ENCODE measurements at places on chromosomes 7 and 10.

- no peak for DNase-seq
Measured at GRCh38 chr10:86062198-86062550, 304.4 kb downstream of the GRID1 start.

GRCh38 chr7:95960706-95961244 lies 188.4 kb downstream of the DYNC1I1 start:
- no peak for DNase-seq

DNA sequence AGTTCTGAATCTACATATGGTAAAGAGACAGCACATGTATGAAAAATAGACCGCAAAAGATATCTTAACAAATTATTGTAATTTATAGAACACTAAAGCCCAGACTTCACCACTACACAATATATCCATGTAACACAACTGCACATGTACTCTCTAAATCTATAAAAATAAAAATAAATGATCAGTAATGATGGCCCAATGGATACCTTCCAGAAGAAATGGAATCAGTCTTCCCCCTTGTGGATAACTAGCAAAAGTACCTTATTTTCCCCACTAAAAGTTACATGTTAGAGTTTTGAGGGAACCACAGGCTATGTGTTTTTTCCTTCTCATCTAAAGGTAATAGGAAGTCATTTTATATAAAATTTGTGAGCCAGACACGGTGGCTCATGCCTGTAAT lies 25.7 kb downstream of the C7orf25 start:
- DNase-seq, result no peak

GRCh38 chr10:126843299-126843934 lies 61.8 kb upstream of the DOCK1 start:
- no peak for DNase-seq

DNA sequence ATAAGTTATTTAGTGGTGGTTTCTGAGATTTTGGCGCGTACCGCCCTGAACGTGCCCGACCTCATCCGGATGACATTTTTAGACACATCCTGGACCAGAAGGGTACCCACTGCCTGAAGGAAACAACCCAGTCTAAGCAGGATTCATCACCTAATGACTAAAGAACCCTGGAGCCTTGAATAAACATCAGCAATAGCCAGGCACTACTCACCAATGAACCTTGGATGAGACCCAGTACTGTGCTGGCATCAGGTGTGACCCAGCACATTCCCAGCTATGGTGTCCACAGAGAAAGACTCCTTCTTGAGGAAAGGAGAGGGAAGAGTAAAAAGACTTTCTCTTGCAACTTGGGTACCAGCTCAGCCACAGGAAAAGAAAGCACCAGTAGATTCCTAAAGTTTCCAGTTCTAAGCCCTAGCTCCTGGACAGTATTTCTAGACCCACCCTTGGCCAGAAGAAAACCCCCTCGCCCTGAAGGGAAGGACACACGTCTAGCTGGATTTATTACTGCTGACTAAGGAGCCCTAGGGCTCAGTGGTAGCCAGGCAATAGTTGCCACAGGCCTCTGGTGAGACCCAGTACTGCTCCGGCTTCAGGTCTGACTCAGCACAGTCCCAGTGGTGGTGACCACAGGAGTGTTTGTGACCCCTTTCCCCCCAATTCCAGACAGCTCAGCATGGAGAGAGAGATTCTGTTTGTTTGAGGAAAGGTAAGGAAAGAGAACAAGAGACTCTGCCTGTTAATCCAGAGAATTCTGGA lies 32.5 kb downstream of the ZNF277 start:
- no peak for DNase-seq

GRCh38 chr10:27947540-27947939 lies 51.3 kb downstream of the ODAD2 start:
- DNase-seq, result no peak

DNA sequence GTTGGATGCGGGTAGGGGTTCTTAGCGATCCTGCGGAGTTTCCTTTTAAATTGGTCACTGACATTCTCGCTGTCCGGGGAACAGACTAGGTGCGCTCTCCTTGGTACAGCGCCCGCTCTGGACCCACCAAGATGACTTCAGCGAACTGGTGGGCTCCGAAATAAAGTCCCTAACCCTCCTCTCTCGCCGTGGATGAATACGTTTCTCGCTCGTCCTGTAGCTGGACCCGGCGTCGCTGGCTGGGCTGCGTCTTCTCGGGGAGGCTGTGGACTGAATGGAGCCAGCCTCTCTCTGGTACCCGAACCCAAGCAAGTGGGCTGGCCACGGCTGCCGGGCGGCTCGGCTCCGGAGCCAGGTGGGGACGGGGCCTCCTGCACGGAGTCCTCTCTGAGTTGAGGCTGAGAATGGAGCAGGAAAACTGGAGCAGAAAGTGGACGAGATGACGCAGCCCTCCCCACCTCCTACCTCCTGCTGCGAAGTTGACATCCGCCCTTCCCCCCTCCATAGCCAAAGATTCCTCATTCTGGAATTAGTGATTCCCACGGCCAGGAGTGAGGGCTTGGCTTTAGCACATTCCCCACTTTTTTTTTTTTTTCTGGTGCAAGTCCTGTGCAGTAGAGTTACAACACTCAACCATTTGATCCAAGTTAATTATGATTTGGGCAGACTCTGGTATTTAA lies 1.5 kb downstream of the UNC5B start:
- no peak for DNase-seq

- DNase-seq, result no peak
Measured at GRCh38 chr10:82242778-82243177, 367.8 kb downstream of the NRG3 start.

DNA sequence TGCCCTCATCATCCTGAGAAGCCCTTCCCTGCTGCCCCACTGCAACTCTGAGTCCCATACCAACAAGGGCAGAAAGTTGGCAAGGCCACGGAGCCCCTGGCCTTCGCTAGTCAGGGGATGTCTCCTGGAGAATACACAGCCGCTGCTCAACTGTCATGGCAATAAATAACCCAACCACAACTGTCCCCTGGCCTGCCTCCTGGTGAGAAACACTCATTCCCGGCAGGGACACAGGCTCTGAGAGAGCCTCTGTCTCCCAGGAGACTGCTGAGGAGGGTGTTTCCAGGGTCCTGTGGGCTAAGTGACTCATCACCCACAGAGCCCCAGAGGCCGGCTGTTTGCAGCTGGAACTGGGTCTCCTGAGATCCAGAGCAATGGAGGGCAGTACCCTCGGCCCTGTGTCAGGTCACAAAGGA lies 354.1 kb downstream of the TNS3 start:
- no peak for DNase-seq

Measured in activated T-cell treated with anti-CD3 and anti-CD28 coated beads for 4 hours (primary cell).